Osteocyte (in vitro differentiated cells): ENCODE measurements at places on chromosomes 3 and 15.

- no peak for DNase-seq
These were observed 40.8 kb downstream of the CMSS1 start for GRCh38 chr3:99858469-99858868.

DNA sequence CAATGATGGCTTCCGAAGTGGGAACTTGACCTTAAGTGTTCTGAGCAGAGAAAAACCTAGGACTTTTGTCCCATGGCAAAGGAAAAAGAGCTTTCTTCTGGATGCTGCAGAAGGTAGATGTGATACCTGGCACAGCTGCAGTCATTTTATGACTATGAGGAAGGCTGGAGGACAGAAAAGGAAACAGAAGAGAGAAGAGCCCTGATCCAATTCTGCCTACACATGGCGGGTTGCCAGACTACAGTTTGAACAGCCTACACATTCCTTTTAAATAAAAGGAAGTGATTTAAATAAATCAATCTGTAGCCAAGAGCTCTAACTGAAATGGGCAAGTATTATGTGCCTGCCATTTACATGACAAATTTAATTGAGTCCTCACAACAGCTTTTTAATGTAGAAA is 43.6 kb upstream of the CHRNB4 start:
- DNase-seq: no peak

- no peak for DNase-seq
These were observed 57.8 kb downstream of the BLM start for GRCh38 chr15:90774731-90775514.

DNA sequence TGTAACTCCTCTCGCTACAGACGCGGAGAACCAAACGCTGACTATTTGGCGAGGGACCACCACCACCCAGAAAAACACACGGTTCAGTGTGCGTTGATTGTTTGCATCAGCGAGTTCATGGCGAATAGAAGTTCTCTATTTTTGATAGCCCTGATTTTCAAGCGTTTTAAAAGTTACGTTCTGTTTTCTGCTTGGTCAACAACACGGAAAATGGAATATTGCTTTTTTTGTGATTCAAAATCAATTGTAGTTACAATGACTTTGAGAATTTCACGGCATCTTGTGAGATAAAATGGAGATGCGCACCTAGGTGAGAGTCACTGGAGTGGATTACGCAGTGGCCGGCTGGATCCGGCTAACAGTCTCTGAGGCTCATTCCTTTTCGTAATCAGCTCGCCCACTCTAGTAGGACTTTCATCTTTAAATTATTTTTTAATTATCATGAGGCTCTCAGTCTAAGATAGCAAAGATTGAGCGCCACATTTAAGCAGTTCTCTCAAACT is 54.8 kb downstream of the CCDC54 start:
- DNase-seq: no peak

DNA sequence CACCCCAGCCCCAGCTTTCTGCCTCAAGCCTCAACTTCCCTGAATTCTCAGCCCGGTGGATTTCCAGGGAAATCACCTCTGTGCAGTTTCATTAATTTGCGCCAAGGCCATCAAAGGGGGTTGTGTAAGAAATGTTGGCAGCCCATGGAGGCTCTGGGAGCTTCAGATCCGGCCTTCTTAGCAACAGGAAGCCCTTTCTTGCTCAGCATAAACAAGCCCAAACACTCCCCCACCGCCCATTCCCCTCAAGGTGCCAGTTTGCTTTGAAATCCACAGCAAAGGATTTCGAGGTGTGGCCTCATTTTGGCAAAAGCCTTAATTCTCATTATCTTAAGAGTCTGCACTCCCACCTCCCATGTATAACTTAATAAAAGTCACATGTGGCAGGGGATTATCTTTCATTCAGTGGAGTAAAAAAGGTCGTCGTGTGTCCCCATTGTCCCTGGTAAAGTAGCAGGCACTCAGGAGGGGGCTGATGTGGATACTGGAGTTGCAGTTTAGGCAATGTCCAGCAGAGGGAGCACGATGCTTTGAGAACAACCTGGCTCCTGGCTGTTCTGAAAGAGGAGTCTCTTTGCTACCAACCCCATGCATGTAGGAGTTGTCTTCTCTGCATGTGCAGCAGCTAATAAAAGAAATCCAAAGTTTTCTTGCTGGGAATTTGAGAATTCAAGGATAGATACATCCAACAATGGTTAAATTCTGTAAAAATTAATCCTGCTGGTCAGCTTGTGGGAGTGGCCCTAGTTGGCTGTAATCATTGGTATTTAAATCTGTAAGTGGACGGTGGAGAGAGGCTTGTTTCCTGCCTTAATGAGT is 39.5 kb downstream of the EBLN2 start:
- DNase-seq: peak; percentile 91

GRCh38 chr3:44065311-44066094 is 176.2 kb upstream of the TOPAZ1 start:
- DNase-seq: no peak

- no peak for DNase-seq
These were observed 247.4 kb downstream of the GABRG3 start for GRCh38 chr15:27218426-27218825.

GRCh38 chr15:48798319-48798718 is 12.6 kb downstream of the CEP152 start:
- no peak for DNase-seq

DNA sequence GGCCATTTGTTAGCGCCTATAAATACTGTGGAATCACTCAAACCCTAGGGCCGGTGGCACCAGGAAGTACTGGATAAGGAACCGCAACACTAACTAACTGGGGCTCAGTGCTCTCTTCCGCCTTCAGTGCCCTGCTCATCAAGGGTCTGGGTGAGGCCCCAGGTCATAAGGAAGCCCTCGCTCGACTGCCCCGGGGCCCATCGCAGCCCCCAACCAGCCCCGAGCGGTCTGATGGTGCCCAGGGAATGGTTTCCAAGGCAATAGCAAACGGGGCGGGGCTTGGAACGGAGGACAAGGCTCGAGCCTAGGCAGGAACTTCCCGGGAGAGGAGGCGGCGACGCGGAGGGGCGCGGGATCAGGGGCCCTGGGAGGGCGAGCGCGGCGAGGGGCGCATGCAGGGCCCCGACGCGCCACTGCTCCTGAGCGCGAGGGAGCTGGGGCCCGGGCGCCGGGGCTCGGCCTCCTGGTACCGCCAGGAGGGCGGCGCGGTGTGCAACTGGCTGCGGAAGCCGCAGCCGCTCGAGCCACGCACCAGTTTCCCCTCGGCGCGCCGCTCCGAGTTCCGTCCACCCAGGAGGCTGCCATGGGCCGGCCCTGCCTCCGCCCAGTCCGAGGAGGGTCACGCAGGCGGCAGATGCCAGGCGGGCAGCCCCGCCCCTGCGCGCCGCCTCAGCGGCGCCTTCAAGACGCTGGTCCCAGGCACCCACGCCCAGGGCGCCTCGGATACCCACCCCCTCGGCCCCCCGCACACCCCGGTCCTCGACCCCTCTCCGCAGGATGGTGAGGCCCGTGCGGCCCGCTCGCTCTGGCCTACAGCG is at the start of gene TTLL3:
TTLL3 (plus strand) TSS at position 648 of the 818 bp plus-strand sequence. CDS start 400 bp downstream, outside the sequence.
- peak; percentile 89 for DNase-seq

GRCh38 chr15:99717161-99718009 is 15.9 kb downstream of the LYSMD4 start:
- peak; percentile 70 for DNase-seq
